ENCODE measurements at places on chromosomes 3 and 15.

- no peak for DNase-seq
These were observed 43.1 kb upstream of the SACM1L start for GRCh38 chr3:45646051-45646585.

GRCh38 chr3:185720326-185720725, 104.5 kb downstream of the IGF2BP2 start:
- no peak for DNase-seq

DNA sequence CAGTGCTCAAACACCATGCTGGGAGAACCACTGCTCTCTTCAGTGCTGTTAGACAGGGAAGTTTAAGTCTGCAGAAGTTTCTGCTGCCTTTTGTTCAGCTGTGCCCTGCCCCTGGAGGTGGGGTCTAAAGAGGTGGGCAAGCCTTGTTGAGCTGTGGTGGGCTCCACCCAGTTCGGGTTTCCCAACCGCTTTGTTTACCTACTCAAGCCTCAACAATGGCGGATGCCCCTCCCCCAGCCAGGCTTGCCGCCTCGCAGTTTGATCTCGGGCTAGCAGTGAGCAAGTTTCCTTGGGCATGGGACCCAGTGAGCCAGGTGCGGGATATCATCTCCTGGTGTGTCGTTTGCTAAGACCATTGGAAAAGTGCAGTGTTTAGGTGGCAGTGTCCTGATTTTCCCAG, 670.2 kb upstream of the ALCAM start:
- DNase-seq, result no peak

GRCh38 chr3:54065586-54065985, 56.8 kb upstream of the CACNA2D3 start:
- no peak for DNase-seq

DNA sequence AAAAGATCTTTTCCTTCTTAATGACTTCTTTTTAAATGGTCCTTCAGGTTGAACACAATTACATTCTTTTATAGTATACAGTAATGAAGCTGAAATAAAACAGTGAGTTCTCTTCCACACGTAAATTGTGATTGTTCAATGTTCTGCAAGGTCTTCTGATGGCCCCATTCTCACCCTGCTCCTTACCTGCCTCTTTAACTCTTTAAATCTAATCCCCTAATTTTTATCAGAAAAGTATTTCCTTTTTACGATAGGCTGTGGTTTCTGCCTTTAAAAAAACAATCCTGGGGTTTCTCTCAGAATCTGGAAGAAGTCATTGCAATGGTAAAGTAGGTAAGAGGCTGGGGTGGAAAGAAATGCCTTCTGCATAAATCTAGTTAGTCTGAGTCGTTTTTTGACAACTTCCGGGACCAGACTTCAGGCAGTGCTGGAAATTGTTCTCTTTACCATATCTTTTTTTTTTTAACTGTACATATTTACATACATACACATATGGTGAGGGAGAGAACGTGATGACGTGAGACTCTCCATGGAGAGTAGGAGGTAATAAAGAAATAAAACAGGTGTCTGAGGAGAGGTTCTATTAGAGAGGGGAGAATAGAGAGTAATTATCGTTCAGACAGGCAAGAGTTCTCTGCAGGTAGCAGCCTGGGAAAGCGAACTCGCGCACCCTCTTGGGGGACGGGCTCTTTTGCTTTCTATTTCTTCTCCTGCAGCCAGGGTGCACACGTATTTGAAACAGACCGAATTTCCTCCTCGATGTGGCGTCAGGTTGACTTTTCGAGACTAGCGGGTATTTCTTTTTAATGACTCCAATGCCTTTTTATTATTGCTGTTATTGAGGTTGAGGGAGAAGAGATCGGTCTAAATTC, at the start of gene SIDT1:
Gene SIDT1, plus strand, starts transcription at position 730 of the 872 bp plus-strand sequence. CDS start 467 bp downstream, outside the sequence.
- DNase-seq, result peak; percentile 68

DNA sequence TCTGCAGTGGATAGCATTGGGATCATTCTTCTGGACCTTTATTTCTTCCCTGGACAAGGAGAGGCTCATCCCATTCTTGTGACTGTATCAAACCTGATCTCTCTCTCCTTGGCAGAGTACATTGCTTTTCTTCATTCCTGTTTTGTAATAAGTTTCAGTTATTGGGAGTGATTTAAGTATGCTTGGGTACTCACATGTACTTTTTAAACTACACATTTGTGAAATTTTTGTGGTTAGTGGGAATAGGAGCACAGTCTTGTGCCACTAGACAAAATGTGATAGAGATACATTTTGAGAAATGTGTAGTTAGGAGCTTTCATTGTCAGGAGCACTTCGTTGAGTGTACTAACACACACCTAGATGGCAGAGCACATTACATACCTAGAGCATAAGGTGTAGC, 262.6 kb downstream of the C3orf38 start:
- DNase-seq, result no peak

- no peak for DNase-seq
These were observed 171.4 kb downstream of the ARRDC4 start for GRCh38 chr15:98131924-98132323.

DNA sequence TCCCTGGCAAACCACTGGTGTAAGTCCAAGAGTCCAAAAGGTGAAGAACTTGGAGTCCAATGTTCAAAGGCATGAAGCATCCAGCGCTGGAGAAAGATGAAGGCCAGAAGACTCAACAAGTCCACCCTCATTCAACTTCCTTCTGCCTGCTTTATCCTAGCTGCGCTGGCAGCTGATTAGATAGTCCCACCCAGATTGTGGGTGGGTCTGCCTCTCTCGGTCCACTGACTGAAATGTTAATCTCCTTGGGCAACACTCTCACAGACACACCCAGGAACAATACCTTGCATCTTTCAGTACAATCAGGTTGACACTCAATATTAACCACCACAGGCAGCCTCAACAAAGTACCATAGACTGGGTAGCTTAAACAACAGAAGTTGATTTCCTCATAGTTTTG, 245.9 kb upstream of the IGF1R start:
- no peak for DNase-seq

- DNase-seq, result no peak
These were observed 554.1 kb downstream of the GOLGA6L6 start for GRCh38 chr15:19987389-19988048.

GRCh38 chr15:92082006-92082843, 228.7 kb downstream of the SLCO3A1 start:
- DNase-seq, result peak; percentile 69

GRCh38 chr15:58232281-58233065, 94.3 kb downstream of the AQP9 start:
- DNase-seq, result no peak

- no peak for DNase-seq
These were observed at the start of gene ST8SIA2 for GRCh38 chr15:92393071-92393979. TSS of gene ST8SIA2 (plus strand) at chr15:92393881. CDS start at chr15:92394065, 184 bp downstream.

DNA sequence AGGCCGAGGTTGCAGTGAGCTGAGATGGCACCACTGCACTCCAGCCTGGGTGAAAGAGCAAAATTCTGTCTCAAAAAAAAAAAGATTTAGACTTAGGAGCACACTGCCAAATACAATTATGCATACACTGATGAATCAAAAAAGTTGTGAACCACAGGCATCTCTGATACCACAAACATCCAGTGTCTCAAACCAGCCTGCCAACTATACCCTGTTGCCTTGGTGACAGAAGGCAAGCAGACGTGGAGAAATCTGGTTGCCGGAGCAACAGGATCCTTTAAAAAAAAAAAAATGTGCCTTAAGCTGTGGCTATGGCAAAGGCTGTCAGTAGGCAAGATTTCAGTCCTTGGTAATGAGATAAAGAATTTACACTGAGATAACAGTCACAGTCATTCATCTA, 202.3 kb downstream of the NEK10 start:
- DNase-seq, result no peak

DNA sequence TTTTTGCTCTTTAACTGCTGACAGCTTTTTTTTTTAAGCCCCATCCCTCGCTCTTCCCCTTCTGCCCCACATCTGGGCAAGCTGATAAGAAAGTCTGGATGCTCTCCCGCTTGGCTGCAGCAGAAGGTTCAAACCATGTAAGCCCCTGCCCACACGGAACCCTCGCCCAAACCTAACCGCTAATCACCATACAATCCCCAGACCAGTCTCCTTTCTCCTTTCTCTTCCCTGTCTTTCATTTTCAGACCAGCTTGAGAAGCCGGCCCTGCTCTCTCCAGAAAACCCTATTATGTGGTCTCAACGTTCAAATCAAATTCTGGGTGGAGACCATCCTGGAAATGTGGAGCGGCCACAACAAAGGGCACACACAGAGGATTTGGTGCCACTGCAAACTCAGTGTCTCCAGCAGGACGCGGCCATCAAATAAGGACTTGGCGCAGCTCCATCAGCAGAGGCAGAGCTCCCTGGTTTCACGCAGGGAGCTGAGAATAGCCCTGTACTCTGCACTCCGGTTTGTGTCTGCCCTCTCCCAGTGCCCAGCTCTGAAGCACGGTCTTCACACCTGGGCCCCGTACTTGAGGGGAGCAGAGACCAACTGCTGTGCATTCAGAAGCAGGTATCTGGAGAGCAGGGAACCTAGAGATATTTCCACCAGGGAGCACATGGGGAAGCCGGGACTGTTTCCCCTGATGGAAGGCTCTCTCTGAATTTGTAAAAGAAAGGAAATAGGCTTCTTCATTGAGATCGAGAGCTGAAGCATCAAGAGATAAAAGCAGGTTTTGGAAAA, 92.6 kb downstream of the XXYLT1 start:
- no peak for DNase-seq

DNA sequence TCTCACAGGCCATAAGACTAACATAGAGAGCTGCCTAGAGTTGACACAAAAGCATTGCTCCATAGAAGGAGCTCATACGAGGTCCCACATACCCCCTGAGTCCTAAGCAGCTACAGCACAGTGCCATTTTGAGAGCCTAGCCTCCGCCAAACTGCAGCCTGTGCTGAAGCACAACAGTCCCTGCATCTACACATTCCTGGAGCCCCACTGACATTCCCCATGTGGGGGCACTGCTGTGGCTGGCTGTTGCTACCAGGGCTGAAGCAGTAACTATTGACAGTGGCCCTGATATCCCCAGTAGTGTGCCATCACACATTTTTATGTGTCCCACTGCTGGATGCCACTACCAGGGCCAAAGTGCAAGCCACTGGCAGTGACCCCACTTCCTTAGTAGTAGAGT, 80.3 kb downstream of the CERS3 start:
- no peak for DNase-seq

DNA sequence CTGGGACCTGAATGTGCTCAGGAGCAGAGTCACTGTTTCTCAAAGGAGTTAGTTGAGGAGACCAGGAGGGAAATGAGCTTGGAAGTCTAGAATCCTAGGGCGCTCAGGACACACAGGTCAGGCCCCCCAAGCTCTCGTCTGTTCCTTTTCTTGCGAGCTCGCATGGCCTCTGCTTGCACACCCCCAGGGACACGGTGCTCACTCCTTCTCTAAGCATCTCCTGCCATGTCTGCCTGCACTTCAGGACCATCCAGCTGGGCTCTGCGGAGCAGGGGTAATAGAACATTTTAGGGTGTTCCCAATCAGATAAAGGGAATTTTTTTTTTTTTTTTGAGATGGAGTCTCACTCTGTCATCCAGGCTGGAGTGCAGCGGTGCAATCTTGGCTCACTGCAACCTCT, 213.2 kb downstream of the XXYLT1 start:
- DNase-seq, result no peak

- DNase-seq, result peak; percentile 15
These were observed 63.0 kb upstream of the CFAP161 start for GRCh38 chr15:81071120-81071519.

DNA sequence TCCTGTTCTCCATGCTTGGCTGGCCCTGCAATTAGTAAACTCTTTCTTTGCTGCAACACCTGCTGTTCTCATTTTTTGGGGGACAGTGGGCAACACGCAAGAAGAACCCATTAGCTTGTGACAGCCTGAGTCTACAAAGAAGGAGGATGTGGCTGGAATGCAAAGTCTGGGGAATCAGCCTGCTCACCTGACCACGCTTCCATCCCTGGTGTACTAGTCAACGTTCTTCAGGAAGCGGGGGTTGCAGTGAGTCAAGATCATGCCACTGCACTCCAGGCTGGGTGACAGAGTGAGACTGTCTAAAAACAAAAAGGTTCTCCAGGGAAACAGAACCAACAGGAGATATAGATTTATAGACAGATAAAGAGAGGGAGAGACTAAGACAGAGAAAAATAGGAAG, 27.7 kb upstream of the KBTBD12 start:
- DNase-seq, result no peak

DNA sequence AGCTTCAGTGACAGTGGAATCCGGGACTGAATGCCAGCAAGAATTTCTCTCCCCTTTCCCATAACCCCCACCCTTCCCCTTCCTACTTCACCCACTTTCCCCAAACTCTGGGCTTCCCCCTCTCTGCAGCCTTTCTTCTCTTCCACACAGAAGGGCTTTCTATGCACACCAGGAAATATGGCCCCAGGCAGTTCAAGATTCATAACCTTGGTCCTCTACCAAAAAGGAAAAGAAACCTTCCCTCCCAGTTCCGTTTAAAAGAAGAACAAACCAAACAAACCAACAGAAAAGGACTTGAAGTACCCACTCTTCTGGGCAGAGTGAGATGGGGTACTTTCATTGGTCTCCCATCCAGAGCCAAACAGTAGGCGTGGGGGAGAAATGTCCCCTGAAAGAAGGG, 68.8 kb upstream of the ABHD2 start:
- DNase-seq, result no peak

- peak; percentile 15 for DNase-seq
These were observed 68.7 kb upstream of the PRR23C start for GRCh38 chr3:139113231-139113992.

- DNase-seq, result peak; percentile 37
These were observed 63.3 kb downstream of the KLHL6 start for GRCh38 chr3:183491923-183492848.

DNA sequence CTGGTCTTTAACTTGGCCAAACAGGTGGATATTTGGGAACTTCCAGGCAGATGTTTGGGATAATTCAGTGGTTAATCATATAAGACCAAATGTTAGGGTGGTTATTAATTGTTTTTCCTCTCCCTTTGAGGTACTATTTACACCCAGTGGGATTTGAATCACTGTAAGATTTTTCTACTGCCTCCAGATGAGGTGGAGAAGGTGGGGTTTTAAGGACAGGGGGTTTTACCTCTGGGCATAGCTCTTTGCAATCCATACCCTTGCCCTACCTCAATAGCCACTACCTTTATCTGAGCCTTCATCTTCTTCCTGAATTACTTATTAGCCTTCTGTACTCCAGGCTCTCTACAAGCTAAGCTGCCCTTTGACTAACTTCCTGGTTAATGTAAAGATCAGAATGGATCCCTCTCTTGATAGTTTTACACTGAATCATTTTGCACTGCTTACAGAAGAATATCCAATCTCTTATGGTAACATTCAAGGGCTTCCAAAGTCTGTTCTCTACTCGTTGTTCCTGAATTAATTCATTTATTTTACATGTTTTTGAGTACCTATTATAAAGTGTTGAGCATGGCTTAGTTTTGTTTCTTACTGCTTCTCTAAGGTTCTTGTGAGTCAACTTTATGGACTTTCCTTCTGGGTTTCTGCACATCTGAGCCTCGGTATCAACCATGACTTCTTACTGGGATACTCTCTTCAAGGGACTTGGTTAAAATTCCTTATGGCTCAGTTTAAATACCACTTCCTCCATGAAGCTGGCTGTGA, 331.2 kb upstream of the TBL1XR1 start:
- no peak for DNase-seq

DNA sequence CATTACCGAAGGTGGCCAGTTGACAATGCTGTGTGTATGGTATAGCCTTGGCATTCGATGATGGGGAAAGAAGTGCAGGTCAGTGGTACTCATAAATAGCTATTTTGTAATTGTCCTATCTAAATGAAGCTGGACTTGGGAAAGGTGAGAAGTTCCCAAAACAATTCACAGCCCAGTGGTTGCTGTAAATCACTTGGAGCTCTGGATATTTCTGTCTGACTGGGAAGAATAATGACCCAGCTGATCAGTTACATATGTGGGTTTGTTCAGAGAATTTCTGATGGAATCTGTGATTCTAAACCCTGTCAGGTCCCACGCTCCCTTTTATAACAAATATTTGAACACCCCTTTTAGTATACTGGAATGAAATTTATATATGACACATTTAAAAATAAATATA, 133.9 kb upstream of the PFN2 start:
- no peak for DNase-seq

All from ureter (tissue), 1 donor.